ENCODE measurements at places on chromosomes 5 and 9. TPM values are rescaled to one million over a fixed set of nuclear protein-coding genes. Genes with fewer than 3 reads are reported as not detected.

DNA sequence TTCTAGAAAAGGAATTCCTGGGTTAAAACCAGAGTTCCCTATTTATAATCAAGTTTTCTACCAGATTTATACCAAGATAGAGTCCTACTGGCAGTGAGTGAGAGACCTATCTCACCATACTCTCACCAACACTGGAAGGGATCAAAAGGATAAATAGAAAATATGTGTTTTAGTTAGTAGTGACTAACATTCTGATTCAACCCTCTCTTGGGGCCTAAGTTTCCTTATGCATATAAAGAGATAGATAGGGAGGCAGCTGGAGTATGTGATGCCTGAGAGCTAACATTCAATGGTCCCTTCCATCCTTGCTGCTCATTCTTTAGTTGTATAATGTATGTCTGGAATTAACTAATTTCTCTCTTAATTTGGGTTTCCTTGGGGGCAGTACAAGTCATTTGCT, 32.0 kb downstream of the CKMT2 start:
- no peak for DNase-seq

GRCh38 chr9:28272127-28272526, 698.8 kb upstream of the C9orf72 start:
- DNase-seq: no peak

DNA sequence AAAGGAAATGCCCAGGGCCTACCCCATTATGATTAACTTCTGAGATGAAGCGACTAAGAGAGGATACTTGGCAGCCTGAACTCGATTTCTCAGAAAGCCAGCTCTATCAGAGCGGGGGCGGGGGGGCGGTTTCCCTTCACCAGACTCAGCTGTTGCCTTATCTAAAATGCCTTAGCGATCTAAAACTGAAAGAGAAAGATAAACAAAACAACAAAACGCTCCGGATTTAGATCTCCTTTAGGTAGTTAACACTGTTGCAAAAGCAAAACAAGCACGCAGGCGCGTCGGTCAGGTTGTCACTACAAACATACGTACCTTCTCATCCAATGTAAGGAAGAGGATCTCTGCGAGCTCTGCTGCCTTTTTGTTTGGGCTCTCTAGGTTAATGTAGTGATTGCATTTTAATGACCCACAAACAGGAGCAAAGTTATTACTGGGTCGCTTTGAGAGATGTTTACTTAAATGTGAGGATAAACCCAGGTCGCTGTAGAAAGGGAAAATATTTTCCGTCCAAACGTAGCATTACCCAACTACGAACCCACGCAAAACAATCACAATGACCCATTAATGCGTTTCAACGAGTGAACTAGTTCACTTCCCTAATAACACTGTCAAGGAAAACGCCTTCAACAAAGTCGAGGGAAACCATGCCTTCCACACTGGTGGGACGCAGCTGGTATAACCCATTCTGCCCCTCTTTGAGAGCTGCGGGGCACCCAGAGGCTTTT, 982 bp downstream of the EPB41L4A start:
- peak; percentile 40 for DNase-seq

DNA sequence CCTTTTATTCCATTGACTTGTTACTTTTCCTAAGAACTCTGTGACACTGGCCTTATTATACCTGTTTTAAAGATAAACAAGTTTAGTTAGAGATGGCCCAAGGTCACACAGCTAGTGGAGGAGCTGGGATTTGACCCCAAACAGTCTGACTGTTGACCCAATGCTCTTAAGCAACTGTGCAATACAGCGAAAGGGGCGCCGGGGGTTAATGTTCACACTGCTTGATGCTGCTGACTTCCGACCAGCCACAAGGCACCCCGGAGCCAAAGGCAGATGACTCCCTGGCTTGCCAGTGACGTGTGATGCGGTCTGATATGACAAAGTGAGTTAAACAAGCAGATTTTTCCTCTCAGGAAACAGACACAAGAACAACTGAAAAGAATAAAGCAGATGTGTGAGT, 23.9 kb downstream of the PIK3R1 start:
- DNase-seq: peak; percentile 82

DNA sequence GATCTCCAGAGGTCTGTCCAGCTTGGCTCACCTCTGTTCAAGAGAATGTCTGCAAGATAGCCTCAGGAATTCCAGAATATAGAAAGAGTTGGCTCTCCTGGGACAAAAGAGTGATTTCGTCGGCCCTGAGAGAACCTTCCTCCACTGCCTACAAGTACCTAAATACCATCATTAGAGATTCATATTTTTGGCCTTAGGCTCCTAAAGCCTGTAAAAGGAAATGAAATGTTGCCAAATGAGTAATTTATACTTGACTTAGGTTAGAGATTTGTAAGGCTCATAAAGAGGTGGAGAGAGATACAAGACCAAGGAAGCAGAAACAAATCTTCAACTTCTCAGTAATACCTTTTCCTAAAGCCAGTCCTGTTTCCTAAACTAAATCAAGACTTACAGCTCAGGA, 146.2 kb downstream of the CCDC192 start:
- DNase-seq: no peak

GRCh38 chr5:33232731-33233505, 207.8 kb upstream of the TARS1 start:
- DNase-seq: no peak

RANBP17 gene
- total RNA-seq: 0.34 TPM

UBLCP1 gene
- total RNA-seq: 86.7 TPM
